ENCODE measurements at places on chromosomes 4 and X. TPM values are rescaled to one million over a fixed set of nuclear protein-coding genes. Genes with fewer than 3 reads are reported as not detected.

DNA sequence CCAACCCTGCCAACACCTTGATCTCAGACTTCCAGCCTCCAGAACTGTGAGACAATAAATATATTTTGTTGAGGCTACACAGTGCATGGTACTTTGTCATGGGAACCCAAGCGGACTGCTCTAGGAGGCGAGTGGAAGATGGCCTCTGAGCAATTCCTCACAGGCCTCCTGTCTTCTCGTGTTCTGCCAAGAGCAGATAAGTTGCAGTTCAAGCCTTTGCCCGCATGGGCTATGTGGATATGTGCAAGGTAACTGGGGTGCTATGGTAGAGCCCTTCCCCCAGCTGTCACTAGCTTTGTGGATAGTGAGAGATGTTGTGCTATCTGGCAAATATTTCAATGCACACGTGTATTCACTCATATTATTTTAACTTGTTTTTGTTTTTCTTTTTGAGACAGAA, 156.0 kb upstream of the BCOR start:
- DNase-seq, result no peak

DNA sequence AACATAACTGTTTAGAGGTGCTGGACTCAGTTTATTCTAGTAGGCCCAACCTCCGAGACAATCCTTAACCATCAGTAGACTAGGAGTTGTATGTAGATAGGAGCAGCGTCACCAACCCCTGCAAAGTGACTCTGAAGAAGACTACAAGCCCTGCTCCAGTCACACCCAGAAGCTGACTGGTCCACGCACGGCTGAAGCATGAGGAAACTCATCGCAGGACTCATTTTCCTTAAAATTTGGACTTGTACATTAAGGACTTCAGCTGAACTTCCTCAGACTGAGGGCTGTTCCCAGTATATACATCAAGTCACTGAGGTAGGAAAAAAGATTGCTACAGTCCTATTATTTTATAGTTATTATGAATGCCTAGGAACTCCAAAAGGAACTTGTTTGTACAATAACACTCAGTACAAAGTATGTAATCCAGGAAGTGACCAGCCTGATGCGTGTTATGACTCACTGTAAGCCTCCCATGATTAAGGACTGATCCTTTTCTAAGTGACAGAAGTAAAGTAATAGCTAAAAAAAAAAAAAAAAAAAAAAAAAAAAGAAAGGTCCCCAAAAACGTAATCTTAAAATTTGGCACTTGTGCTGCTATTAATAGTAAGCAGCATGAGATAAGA, 41.6 kb upstream of the UGT2B7 start:
- DNase-seq, result peak; percentile 34

- no peak for DNase-seq
Observed at GRCh38 chr4:82363896-82364487, 9.8 kb downstream of the HNRNPD start.

- DNase-seq, result no peak
Observed at GRCh38 chr4:41622787-41623186, 84.8 kb downstream of the LIMCH1 start.

The SAGE1 gene
- not detected for total RNA-seq

The LDB2 gene
- total RNA-seq, result 18.7 TPM
